ENCODE measurements at places on chromosomes 3 and 15.

DNA sequence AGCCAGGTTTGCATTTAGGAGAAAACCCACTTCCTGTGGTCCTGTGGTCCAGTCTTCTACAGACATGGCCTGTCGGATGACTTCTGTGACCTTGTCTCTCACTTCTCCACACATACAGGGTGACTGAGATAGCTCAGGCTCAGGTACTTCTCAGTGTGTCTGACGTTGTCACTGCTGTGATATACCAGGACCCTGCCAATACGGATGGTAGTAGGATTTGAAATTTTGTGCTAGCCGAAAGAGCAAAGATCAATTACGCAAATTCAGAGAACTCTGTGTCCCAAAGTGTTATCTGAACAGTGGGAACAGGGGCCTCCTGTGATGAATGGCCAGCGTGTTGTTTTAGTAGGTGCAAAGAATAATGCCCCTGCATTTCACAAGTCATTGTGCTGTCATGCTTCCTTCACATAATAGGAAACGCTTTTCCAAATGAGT is 128.9 kb downstream of the MCTP2 start:
- DNase-seq, result no peak

GRCh38 chr15:96695426-96695825 is 364.9 kb downstream of the NR2F2 start:
- DNase-seq, result no peak

GRCh38 chr15:34652726-34653033 is 69.2 kb upstream of the GOLGA8B start:
- DNase-seq, result no peak

DNA sequence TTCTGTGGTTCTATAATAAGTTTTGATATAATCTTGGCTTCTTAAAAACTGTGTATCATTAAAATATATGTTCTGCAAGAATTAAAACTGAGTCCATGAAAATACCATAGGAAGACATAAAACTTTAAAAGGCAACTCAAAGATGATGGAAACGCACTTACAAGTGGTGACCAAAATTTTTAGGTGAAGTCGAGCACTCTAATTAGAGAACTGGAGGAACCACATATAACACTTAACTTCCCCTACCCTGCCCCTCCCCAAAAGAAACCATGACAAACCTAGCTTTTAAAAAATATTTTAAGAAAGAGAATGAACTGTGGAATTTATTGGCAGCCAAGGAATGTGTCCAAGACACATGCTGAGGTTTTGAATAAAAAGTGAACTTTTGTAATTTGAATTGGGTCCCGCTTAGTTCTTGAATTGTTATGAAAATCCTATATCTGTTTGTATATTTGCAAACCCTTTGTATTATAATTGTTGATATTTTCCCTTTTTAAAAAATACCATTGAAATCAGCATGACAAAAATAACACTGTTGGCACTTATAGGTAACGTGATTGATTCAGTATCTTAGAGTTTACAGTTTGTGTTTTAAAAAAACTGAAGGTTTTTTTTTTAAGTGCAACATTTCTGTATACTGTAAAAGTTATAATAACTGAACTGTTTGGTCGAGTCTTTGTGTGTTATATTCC is 7.7 kb downstream of the NR2F2 start:
- no peak for DNase-seq

All from CD4-positive, alpha-beta T cell treated with Interferon gamma for 1 hour (primary cell).